Fibroblast of upper back skin (primary cell): ENCODE measurements at places on chromosomes 13 and 19.

DNA sequence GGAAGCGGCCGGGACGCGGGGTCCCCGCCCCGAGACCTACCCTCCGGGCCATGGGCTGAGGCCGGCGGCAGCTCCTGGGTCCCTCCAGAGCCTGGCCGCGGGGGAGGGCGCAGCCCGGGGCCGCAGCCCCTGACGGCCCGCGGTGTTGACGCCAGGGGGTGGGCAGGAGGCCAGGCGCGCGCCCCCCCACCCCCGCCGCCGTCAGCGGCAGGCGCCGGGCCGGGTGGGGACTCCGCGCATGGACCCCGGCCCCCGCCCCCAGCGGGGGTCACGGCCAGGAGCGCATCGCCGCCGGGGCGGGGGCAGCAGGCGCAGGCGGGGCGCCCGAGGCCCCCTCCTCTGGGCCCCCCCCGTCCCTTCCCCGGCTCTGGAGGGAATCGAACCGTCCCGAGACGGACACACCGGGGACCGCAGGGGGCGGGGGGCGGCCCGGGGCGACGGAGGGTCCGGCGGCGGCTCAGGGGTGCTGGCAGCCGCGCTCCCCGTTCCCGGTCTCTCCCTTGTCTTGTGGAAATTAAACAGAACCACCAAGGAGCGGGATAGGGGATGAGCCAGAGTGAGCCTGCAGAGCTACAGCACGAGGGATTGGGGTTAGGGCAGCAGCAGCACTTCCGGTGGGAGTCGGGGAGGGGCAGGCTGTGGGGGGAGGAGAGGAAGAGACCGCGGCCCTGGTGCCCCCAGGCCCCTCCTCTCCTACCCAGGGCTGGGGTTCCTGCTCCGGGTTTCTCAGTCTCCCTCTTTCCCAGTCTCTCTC is at the start of gene MEIS3:
MEIS3 (minus strand) TSS at position 498 of the 754 bp plus-strand sequence; CDS start at position 52, 446 bp downstream.
- DNase-seq, result no peak

DNA sequence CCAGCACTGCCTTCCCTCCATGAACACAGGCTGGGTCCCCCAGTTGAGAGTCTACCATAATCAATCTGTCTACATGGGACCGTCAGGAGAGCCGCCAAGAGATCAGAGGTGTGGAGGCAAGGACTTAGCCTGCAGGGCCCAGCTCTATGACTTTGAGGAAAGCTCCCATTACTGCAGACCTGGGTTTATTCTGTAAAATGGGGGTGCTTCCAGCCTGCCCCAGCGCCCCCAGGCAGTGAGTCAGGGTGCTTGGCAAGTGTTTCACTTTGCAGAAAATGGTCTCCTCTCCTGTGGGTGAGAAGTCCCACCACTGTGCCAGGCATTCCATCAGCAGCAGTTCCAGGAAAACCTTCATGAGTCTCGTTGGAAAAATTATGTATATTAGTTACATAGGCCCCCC is 75.5 kb upstream of the VSTM2B start:
- no peak for DNase-seq

- DNase-seq, result no peak
Observed at GRCh38 chr13:91467236-91467635, 68.8 kb downstream of the GPC5 start.

GRCh38 chr13:27276188-27276587 is 5.6 kb downstream of the RASL11A start:
- DNase-seq, result no peak

DNA sequence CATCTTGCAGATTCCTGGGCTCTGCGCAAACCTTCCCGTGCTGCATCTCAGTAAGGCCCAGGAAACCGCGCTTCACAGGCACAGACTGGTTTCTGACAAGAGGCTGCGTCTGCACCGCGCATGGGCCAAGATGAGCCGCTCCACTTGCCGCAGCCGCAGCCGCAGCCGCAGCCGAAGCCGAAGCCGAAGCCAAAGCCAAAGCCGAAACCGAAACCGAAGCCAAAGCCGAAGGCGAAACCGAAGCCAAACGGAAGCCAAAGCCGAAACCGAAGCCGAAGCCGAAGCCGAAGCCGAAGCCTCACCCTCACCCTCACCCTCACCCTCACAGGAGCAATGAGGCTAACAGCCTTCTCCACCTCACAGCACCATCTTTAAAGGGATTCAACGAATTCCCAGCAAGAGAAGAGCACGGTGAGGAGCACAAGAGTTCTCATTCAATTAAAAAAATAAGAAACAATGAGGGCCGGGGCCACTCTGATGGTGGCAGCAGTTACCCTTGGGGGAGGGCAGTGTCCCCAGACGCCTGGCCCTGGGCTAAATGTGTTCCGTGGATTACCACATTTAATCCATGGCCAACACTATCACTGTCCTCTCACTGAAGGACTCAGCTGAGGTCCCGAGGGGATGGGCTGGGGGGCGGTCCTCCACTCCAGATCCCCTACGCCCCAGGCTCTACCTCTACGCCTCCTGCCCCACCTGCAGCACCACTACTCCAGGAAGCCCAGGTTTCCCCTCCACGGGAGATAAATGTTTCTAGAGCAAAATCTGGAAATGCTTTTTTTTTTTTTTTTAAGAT is 29.1 kb downstream of the ZNF787 start:
- no peak for DNase-seq

GRCh38 chr19:52786078-52786463 is 520 bp downstream of the ZNF600 start:
- DNase-seq, result no peak

DNA sequence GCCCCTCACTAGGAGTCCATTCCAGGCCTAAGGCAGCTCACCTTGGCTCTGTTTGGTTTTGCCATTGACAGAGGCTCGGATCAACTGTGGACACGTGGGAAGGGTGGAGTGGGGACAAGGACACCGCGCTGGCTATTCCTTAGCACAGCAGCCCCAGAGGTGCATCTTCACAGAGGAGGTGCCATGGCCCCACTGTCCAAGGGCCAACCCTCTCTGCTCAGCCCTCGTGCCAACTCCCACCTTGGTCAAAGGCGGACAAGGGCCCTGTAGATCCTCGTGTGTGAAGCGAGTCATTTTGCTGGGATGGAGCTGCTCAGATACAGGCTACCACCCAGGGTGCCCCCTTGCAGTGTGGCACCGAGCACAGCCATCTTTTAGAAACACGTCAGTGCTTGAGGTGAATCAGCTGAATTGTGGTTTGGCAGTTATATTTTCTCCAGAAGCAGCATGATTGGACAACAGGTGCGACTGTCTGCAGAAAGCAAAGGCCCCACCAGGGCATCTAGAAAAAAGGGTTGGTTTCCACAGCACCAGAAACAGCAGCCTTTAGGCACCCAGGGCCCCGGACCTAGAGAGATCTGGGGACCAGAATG is 192.1 kb upstream of the GPR12 start:
- DNase-seq, result no peak

DNA sequence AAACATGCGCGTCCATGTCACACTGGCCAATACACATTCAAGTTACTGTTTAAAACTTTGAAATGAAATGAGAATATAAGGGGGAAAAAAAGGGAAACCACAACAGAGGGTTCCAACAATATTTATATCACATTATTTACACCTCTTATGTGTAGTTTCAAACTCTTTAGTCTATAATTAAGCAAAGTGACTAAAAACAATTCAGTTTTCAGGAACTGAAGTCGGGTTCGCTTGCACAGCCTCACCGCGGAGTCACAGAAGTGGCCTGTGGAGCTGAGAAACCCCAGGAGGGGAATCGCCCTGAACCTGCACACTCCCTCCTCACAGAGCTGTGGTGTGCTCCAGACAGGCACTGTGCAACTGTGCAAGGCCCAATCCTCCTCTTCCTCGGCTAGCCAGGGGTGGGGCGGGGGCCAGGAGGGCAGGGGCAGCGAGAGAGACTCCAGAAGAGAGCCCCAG is 75.9 kb downstream of the STK24 start:
- DNase-seq, result no peak

DNA sequence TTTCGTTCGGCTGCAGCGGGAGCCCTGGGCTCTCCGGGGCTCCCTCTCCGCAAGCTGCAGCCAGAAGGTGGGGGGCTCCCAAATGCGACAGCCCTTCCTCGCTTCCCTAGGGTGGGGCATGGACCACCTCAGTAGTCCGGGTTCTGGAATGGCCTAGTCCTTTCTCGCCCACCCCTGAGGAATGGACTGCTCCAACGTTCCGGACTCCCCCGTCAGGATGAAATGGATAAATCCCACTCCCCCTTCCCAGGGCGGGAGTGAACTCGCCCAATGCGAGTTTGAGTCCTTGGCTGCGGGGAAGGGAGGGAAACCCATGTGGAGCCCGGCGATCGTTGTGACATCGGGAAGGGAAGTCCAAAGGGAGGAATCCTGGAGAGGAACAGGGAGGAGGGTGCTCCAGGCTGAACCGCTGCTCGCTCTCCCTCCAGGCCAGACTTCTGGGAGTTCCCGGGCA is 5.5 kb downstream of the HRC start:
- DNase-seq, result peak; percentile 86

DNA sequence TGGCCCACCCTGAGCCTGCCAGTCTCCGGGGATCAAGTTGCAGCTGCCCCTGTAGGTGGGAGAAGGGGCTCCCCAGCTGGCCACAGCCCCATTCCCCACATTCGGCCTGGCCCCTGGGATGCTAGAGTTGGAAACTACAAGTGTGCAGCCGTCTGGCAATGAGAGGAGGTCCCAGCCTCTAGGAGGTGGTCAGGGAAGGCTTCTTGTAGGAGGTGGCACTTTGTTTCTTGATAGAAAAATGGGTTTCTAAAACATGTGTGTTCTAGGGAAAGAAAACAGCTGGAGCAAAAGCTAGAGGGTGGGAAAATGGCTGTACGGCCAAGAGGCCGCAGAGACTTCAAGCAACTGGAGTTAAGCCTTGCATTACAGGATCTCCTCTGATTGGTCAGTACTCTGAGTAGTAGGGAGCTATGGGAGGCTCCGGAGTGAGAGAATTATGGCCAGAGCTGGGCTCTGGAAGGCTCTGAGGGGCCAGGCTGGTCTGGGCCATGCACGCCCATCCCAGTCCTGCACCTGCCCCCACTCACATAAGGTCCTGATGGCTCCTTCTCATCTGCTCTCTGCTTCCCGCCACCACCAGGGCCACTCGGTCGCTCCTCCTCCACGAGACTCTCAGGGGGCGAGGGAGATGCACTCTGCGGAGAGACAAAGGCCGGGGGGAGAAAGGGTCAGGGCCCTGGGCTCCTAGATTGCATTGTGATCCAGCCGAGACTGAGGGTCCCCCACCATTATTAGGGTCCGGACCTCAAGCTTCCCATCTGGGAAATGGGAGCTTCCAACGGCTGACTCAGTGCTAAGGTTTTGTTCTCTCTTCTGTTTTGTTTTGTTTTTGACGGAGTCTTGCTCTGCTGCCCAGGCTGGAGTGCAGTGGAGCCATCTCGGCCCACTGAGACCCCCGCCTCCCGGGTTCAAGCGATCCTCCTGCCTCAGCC is 13.7 kb downstream of the TLE2 start:
- no peak for DNase-seq

DNA sequence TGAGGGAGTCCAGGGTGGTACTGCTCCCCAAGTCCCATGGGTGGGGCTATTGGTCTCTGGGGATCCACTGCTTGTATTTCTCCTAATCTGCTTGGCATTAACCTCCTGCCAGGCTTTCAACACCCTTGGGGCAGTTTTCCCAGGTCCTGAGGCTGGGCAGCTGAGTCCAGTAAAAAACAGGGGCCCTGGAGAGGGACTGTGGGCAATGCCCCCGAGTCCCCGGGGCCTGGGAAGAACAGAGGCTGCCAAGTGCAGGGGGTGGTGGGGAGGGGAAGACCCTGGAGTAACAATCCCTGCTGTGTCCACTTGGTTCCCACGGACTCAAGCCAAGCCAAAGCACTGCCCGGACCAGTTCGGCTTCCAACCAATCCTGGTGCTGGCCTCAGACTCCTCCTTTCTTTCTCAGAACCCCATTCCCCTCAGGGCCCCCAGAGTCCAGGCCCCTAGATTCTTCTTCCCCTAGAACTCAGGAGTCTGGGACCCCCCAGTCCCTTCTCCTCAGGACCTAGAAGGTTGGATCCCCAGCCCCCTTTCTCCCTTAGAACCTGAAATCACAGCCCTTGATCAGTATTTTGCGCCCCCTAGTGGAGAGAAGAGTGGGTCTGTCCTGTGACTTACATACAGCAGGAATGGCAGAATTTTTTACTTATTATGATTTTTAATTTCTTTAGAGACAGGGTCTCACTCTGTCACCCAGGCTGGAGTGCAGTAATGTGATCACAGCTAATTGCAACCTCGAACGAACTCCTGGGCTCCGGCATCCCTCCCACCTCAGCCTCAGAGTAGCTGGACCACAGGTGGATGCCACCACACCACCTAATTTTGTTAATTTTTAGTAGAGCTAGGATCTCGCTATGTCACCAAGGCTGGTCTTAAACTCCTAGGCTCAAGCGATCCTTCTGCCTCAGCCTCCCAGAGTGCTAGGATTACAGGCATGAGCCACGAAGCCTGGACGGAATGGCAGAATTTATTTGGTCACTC is 3.7 kb upstream of the CLPTM1 start:
- DNase-seq, result peak; percentile 82

GRCh38 chr13:36979361-36980050 is 19.6 kb downstream of the ALG5 start:
- DNase-seq, result peak; percentile 26

DNA sequence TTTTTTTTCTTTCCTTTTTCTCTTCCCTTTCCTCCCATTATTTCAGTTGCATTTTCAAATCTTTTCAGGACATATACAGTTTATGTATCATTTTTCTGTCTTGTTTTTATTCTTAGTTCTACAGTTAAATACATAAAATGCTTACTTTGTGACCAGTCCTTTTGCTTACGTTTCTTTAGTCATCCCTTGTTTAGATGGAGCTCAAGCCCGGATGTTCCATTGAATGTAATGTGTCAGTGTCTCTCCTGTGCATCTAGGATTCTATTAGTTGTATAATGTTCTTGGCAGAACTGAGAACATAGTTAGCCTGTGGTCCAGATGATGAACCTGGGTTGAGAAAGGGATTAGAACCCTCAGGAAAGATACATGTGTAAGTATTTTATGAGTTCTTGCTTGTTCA is 17.8 kb downstream of the WASF3 start:
- no peak for DNase-seq

GRCh38 chr19:18364826-18365528 is 21.0 kb upstream of the GDF15 start:
- DNase-seq, result peak; percentile 100

DNA sequence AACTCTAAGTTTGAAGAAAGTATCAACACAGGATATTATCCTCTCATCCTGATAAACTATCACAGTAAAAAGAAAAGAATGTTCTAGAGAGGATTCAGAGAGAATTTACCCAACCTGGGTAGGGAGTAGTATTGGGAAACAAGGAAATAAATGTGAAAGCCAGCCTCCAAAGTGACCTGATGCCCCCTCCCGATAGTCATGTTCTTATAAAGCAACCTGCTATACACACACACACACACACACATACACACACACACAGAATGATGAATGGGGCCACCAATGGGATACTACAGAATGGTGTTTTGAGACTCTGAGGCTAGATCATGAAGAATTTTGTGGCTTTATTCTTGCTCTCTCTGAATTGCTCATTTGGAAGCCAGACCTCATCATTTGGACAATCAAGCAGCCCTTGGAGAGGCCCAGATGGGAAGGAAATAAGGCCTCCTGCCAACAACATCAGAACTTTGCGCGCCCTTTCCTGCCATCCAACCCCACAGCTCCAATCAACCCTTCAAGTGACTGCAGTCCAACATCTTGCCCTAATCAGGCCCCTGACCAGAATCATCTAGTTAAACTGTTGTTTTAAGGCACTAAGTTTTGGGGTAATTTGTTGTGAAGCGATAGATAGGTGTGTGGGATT is 807.9 kb upstream of the ARGLU1 start:
- no peak for DNase-seq

GRCh38 chr19:45446295-45446694 is 21.5 kb upstream of the FOSB start:
- DNase-seq, result peak; percentile 43

GRCh38 chr13:76730220-76730619 is 156.0 kb downstream of the KCTD12 start:
- DNase-seq, result peak; percentile 29
